Femur (tissue), 1 donor: ENCODE measurements at places on chromosomes 12 and 14.

- no peak for DNase-seq
Observed at GRCh38 chr12:64080319-64081007, 141.6 kb downstream of the KICS2 start.

DNA sequence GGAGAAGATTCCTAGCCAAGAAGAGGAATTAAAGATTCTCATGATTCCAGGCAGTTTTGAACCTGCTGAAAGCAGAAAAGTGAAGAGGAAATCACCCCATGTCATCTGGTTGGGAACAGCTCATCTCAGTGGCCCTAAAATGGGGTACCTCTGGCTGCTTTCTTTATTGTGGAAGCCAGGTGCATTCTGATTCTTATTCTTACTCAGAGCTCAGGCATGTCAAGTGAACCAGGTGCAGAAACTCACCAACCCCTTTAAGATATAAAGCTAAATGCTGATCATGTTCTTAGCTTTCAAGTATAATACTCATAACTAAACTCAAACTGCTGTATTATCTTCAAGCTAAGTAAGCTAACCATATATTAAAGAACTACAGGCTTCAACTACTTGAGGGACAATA is 253.9 kb upstream of the ARID2 start:
- DNase-seq: no peak

- DNase-seq: no peak
Observed at GRCh38 chr12:102167821-102168604, 29.6 kb downstream of the PMCH start.

DNA sequence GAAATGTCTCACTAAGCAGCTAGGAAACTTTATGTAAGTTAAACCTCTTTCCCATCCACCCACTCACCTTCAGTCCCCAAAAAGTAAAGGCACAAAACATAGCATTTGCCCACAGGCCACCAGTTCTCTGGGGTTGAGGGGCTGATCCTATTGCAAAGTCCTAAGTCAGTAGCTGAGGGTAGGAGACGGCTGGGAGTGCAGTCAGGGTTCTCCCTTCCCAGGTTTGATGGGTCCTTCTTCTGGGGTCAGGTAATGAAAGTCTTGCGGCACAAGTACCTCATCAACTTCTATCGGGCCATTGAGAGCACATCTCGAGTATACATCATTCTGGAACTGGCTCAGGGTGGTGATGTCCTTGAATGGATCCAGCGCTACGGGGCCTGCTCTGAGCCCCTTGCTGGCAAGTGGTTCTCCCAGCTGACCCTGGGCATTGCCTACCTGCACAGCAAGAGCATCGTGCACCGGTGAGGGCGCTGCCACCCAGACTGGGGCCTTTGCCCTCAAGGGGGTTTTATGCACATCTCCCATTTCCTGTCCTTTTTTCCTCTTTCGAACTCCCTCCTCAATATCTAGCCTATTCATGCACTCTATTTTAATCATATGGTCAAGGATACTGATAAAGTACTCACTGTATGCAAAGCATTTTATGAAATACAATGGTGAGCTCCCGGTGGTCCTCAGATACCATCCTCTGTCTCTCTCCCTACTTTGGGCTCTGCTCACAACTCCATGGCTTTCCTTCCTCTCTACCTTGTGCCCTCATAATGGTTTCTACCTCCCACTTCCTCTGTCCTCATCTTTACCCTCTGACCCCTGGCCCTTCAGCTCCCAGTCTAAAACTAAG is 986 bp downstream of the TSSK4 start:
- DNase-seq: no peak

GRCh38 chr12:10247436-10248058 is 34.9 kb downstream of the GABARAPL1 start:
- DNase-seq: no peak
